Renal cortical epithelial cell (primary cell): ENCODE measurements at places on chromosomes 2 and 18. TPM values are rescaled to one million over a fixed set of nuclear protein-coding genes. Genes with fewer than 3 reads are reported as not detected.

DNA sequence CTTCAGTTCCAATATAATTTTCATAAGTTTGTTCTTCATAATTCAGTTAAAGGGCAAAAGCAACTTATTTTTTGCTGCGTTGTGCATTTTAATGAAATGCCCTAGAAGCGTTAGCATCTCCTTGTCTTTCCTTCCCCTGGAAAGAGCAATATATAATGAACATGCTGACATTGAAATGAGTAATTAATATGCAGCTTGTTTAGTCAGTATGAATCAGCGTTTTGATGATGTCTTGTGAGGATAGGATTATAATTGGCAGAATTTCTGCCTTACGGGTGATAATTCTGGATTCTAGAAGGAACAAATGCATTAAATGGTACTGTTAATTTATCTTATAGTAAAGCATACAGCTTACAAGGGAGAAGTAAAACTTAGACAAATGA is 152.3 kb upstream of the MMADHC start:
- no peak for DNase-seq

DNA sequence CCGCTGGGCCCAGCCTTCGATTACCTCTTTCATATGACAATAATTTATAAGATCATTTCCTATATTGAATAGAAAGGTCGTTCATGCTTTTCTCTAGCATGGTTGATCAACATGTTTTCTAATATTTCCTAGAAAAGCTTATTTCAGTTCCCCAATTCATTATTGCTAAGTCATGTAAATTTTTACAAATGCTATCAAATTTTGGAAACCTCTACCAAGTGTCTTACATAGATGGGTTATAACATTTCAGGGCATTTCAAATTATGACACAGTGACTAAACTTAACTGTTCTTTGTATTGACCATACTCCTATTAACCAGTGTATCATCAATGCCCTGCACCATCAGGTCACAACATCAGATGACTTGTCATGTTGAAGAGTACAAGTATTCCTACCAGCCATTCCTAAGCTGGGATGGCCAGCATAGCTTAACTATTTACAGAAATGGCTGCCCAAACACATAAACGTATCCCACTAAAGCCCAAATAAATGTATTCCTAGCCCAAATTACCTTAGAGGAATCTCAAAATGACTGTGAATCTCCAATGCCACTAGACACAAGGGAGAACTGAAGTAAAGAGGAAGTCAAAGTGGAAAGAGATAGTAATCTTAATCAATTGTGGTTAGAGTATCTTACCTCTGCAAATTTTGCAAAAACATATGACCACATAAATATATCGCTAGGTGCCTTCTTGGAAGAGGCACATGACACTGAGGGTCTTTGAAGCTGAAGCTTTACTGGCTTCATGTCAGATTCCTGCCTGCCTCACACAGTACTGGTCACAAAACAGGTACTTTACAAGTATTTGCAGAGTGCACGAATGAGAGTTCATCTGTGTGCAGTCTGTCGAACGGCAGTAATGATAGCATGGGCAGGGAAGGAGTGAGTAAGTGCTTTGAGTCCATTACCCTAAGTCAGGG is 87.3 kb upstream of the TLK1 start:
- no peak for DNase-seq

GRCh38 chr2:41710944-41711343 is 336.9 kb upstream of the PKDCC start:
- no peak for DNase-seq

DNA sequence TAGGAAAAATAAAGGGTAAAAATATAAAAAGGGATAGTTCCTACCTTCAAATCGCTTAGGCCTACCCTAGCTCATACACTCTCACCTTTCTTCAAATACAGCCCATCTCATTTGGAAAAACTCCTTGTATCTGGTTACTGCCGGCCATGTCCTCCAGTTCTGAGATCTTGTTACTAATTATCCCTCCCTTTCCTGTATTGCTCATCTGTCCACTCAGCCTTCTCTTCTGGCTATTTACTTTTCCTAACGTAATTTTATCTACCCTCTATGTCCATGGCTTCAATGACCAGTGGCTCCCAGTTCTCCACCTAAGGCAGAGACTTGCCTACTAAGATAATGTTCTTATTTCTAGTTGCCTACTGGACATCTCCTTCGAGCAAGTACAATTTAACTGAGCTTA is 342.9 kb upstream of the ACVR2A start:
- peak; percentile 57 for DNase-seq

DNA sequence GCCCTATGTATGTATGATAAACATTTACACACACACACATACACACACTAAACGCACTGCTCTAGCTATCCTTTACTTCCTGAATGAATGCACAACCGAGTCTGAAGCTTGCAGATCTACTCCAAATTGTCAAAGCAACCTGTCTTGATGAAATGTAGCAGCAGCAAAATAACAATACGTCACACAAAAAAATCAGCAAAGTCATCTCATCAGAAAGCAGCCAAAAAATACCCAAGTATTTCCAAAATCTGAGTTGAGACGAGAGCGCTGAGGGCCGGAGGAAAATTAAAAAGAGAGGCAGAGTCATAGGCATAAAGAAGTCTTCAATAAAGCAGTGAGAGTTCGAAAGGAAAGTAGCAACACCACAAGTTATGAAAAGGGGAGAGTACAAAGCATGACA is 67.7 kb downstream of the ZNF521 start:
- no peak for DNase-seq

DNA sequence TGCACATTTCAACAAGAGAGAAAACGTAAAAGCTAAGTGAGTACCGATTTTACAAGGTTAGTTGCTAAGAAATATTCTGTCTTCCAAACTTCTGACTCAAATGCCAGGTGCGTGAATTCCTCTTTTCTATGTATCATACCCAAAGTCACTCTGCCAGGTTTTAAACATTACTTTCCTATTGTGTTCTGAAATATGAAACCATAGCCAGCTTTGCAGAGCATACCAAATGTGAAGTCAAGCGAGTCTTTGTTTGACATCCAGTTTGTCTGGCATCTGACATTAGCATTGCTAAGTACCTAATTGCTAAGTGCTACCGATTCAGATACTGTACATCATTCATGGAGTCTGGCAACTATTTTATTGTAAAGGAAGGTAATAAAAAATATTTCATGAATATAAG is 321.9 kb upstream of the GALNT5 start:
- peak; percentile 83 for DNase-seq

DNA sequence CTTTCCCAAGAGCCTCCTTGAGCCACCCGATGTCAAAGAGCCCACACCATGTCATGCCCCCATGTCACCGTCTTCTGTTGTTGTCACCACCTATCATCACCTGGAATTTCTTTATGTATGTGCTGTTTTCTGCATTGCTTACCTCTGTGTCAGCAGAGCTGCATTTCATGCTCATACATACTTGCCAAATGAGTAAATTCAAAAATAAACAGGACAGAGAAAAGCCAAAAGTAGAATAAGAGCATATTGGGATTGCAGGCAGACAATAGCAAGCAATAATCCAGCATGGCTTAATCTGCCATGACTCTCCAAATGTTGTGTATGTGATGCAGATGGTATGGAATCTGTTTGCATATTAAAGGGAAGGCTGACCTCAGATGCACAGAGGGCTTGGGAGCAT is 15.3 kb upstream of the RGPD4 start:
- DNase-seq = peak; percentile 39

DNA sequence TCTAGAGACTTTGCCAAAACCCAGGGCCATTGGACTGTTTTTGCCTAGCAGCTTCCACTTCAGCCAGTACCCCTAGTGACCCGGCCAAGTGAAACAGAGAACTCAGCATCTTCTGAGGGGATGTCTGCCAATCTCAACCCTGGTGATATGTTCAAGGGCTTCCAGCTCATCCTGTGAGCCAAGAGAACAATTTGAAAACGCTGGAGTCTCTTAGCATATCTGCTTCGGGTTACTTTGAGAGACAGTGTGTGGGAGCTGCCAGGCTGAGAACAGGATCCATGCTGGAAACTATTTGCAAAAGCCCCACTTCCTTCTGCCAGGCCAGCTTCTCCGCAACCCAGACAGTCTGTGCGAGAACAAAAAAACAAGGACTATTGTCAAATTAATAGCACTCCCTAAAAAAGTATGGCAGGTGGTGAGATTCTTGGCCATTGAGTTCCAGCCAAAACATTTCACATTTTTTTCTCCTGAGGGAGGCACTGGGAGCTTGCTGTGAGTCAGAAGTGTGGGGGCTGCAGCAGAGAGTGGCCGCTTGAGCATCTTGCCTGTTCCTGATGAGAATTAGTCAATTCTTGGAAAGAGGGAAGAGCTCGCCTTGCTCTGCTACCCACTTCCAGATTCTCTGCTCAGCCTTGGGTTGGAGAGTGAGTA is 395.6 kb upstream of the TRIB2 start:
- DNase-seq = peak; percentile 93

PAX8 gene
- total RNA-seq = 86.5 and 273 TPM in 2 replicates

SLC5A7 gene
- not detected in 2 replicates for total RNA-seq

DSG3 gene
- 0.05 and 0.35 TPM in 2 replicates for total RNA-seq

ZEB2 gene
- 9.7 and 23.8 TPM in 2 replicates for total RNA-seq

ZSWIM2 gene
- not detected in 2 replicates for total RNA-seq

CNGA3 gene
- total RNA-seq = not detected in 2 replicates
